Stimulated activated CD8-positive, alpha-beta memory T cell treated with anti-CD3 and anti-CD28 coated beads, Interleukin-15, amount 100 ng/mL, for 4 hours (primary cell): ENCODE measurements at places on chromosomes 4 and X.

DNA sequence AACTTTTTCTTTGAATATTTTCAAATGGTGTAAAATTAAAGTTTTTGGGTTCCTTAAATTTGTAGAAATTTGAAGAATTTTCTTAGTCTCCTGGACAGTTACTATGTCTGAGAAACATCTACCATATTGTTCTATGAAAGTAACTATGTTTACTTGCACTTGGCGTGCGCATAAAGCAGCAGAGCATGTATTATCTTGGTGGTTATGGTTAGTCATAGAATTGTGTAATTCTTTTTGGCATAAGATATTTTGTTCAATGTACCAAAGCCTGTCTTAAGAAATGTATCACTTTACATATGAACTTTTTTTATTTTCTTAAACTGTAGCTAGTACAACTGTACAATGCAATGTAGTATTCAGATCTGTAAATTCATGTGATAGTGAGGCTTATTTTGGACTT lies 49.2 kb downstream of the CDS1 start:
- no peak for DNase-seq

GRCh38 chr4:131551306-131551705 lies 1597.8 kb upstream of the PCDH10 start:
- no peak for DNase-seq

GRCh38 chr4:2432991-2433530 lies 14.3 kb downstream of the CFAP99 start:
- DNase-seq: no peak

DNA sequence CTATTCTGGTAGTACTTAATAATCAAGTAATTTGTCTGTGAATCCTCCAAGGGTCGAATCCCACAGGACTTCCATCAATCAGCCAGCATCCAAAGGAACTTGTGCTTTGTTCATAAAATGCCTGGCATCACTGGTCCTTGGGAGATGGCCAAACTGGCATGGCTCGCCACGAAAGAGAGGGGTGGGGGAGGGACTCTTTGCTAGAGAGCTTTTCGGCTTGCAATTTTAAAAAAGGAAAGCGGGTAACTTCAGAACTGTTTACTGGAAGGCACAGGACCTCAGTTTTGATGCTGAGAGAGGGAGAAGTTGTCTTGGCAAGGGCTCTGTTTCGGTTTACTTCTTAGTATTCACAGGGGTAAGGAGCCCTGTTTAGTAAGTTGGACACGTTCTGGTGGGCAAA lies 79.4 kb upstream of the FHL1 start:
- DNase-seq: no peak

DNA sequence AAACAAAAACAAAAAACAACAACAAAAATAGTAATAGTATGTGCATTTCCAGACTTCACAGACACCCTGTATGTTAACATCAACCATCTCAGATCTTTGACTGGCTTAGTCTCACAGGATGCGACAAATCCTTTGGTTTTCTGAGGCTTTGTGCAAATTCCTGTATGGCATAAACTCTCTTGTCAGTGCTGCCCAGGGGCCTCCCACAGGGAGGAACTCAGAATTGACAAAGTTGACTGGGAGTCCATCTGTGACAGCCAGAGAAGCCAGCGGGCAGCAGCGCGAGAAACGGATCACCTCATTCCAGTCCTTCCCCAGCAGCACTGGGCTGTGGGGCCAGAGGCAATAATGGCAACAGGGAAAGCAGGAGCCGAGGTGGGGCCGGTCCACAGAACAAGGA lies 19.1 kb upstream of the DDX3X start:
- DNase-seq: no peak

- DNase-seq: no peak
Observed at GRCh38 chrX:19568422-19568821, 53.1 kb upstream of the MAP3K15 start.
